ENCODE measurements at places on chromosomes 12 and 14.

DNA sequence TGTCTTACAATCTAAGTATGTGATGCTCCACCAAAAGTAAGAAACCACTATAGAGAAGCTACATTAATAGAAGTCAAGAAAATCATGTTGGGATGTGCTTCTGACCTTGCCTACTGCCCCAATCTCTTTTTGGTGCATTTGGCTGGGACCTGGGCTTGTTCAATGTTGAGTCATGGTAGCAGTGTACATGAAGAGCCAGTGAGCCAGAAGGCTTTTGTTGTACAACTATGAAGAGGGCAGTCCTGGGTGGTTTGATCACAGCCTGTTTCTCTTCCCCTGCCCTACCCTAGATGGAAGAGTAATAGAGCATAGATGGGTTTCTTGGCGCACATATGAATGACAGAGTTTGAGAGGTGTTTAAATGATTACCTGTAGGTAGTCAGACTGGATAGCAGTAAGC lies 56.4 kb downstream of the UBR7 start:
- DNase-seq: no peak

GRCh38 chr12:91781114-91781513 lies 364.5 kb downstream of the BTG1 start:
- DNase-seq: no peak

- DNase-seq: no peak
Measured at GRCh38 chr14:29111554-29111953, 345.0 kb downstream of the FOXG1 start.

DNA sequence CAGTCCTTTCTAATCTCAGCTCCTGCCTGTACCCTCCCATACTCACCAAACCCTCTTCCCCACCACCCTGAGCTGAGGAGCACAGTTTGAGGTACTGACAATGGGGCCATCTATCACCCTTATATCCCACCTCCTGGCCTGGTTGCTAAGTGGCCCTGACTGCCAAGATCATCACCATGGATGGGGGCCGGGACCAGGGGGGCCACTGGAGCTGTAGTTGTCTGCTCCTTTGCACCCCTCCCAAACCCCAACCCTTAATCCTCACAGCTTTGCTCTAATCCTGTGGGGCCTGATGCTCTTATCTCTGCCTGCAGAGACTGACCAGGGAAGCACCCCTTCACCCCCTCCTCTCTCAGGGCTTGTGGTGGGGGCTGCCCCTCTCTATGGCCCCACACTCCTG lies 395 bp upstream of the GNB3 start:
- no peak for DNase-seq

DNA sequence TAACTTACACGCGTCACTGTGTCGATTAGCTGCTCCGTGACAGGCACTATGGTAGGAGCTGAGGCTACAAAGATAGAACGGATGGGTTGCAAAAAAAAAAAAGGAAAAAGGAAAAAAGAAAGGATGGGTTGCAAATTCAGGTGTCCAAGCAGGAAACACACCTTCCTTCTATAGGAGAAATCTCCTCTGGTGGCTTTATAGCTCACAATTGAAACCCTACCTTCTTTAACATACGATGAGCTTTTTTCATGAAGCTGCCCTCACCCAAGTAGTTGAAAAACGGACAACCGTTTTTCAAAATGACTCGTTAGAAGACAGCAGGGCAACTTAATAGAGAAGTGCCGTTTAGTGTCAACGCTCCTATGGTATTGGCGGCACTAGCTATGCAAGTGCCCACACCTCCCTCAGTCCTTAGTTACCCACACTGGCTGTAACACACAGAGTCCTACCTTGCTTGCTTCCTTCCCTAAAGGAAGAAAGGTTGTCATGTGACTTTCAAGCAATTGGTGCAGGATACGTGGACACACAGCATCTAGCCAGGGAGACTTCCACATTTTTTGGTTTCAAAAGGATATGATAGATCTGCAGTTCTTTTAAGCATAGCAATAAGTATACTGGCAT lies 682 bp upstream of the TRIP11 start:
- peak; percentile 2 for DNase-seq

- no peak for DNase-seq
Measured at GRCh38 chr12:110791589-110791988, 48.9 kb upstream of the PPP1CC start.

DNA sequence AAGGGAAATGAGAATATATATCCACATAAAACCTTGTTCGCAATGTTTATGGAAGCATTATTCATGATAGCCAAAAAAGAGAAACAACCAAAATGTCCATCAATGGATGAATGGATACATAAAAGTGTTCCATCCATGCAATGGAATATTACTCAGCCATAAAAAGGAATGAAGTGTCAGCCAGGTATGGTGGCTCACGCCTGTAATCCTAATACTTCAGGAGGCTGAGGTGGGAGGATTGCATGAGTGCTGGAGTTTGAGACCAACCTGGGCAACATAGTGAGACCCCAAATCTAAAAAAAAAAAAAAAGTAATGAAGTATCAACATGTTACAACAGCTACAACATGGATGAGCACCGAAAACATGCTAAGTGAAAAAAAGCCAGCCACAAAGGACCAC lies 23.6 kb upstream of the C12orf76 start:
- no peak for DNase-seq

DNA sequence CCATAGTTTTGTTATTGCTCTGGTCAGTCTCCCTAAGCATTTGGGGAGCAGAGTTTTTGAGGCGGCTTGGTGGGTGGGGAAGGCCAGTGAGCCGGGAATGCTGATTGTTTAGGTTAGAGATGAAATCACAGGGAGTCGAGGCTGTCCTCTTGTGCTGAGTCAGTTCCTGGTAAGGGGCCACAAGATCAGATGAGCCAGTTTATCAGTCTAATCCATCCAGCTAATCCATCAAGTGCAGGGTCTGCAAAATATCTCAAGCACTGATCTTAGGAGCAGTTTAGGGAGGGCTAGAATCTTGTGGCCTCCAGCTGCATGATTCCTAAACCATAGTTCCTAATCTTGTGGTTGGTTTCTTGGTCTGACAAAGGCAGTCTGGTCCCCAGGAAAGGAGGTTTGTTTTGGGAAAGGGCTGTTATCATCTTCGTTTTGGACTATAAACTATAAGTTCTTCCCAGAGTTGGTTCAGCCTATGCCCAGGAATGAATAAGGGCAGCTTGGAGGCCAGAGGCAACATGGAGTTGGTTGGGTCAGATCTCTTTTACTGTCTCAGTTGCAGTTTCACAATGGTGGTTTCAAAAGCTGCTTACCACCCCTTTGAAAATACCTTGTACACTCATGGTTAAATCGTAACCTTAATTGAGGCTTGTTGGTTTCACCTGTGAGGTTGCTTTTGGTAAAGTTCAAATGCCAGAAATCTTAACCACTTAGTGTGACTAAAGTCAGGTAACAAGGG lies 33.6 kb upstream of the HIGD1C start:
- no peak for DNase-seq
